Right forelimb (tissue), 1 donor: ENCODE measurements at places on chromosomes 5 and 9.

GRCh38 chr5:45725537-45725936 lies 29.4 kb upstream of the HCN1 start:
- DNase-seq = no peak

GRCh38 chr5:160432196-160432595 lies 10.5 kb downstream of the PTTG1 start:
- DNase-seq = no peak

GRCh38 chr5:160702934-160703333 lies 149.1 kb downstream of the ATP10B start:
- DNase-seq = no peak

GRCh38 chr9:126532489-126532888 lies 81.2 kb upstream of the LMX1B start:
- no peak for DNase-seq

DNA sequence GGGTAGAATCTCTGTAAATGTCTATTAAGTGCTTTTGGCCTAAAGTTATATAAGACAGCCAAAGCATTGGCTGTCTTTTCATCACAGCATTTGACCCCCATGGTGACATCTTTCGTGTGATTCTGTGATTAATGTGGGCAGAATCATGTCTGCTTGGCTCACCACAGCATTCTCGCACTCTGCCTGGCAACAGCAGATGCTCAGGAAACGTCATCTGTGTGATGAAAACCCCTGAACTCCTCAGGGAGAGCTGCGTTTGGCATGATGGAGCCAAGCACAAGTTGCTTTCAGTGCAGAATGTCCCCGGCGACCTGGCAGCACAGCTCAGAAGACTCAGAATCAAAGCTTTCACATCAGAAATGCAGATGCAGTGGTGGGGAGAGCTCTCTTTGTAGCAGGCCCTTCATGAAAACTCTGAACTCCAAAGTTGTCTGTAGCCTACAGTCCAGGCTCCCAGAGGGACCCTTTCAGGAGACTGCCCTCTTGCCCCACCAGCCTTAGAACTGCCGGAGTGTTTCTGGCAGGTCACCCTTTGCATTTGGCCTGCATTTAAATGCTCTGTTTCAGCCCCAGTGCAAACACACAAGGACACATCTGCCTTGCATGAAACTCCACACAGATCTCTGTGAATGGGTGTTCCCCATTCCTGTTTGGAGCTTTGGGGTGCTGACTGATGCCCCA lies 155.6 kb upstream of the PANK3 start:
- DNase-seq = no peak

DNA sequence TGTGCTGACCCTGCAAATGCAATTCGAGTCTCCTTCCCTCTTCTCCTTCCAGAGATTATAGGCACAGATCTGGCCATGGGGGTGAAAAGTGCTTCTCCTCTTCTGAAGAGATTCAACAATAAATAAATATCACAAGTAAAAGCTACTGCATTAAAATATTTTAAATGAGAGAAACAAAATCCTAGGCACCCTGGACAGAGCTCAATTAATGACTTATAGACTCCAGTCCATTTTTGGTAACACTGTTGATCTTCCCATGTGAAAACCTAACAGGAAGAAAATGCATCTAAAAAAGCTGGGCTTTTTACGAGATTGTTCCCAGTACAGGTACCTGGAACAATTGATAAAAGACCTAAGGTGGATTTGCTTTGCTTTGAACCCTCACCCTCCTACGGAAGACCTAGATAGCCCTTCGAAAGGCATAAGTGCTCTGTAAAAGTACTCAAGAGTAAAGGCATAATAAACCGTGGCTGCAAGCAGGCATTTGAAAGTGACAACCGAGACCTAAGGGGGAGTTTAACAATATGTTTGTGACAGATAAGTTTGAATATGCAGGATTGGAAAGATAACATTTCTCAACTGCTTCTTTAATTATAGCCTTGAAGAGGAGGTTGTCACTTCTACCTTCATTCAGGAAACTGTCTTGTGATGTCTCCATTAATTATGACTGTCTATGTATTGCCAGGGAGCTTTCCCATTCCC lies 29.4 kb upstream of the MED10 start:
- no peak for DNase-seq

DNA sequence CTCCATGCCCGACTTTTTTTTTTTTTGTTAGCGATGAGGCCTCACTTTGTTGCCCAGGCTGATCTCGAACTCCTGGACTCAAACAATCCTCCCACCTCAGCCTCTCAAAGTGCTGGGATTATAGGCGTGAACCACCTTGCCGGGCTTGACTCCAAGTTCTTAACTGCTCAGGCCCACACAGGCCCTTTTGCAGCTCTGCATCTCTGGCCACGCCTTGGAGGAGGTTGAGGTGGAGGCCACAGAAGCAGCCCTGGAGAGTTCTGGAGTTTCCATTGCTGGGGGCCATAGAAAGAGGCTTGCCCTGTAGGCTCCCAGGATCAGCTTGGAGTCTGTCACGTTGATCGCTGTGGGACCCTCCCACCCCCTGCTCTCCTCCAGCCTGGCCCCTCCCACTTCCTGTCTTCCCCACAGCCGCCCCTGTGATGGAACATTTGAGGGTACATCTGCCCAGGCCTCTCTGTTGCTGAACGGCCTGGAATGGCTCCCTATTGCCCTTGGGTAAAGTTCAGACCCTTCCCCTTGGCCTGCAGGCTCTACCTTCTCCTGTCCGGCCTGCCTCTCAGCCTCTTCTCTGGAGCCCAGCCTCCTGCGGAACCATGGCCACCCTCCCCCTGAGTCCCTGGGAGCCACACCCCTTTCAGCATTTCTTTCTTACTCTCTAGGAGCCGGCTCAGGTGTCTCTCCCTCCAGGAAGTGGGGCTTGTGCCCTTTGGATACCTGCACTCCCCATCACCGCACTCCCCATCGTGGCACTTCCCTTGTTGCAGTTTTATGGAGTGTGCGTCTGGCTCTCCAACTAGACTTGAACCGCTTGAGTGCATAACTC lies 30.4 kb upstream of the IER5L start:
- no peak for DNase-seq

DNA sequence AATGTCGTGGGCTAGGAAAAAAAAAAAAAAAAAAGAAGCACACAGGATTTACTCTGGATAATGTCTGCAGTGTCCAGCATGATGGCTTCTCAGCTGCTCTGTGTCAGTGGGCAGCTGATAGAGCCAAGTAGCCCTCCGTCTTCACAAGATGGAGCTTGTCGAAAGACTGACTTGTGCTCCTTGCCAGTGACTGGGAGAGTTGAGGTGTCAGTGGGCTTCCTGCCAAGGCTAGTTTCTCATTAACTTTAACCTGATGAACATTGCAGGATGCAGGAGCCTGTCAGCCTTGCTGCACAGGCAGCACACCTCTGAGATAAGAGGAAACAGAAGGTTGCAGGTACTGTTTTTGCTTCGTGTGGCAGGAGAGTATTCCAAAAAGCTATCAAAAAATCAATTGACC lies 171.4 kb upstream of the SGCD start:
- DNase-seq = no peak

- DNase-seq = no peak
Measured at GRCh38 chr5:107674655-107675054, 3.9 kb upstream of the EFNA5 start.

- DNase-seq = no peak
Measured at GRCh38 chr5:32261198-32261597, 51.5 kb downstream of the MTMR12 start.

DNA sequence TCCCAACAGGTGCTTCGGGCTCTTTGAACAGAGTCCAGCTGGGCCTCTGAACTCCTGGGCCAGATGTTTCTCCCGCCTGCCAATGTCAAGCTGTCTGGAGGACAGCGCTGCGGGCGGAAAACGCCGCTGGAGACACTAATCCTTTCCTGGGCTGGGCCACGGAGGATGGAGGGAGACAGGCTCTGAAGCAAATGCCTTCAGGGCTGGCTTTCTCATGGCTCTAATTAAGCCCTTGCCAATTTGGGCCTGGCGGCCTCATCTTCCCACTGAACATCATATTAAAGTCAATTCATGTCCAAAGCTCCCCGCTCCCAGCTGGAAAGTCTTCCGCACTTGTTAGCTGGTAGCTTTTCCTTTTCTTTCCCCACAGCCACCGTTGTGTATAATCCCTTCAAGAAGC lies 72.7 kb downstream of the NTNG2 start:
- DNase-seq = no peak

DNA sequence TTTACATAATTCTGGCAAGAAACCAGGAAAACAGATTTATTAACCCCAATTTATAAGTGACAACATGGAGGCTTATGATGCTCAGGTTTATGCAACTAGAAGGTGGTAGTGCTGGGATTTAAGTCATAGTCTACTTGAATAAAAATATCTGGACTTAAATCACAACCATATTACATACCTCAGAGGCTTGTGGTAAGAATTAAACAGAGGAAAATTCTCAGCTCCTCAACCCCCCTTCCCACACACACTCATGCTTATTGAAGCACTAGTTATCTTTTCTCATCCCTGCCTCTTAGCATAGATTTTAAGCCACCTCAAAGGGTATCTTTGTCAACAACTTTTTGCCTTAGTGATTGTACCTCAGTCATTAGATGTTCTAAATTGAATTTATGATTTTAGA lies 731.0 kb downstream of the PRELID2 start:
- no peak for DNase-seq

DNA sequence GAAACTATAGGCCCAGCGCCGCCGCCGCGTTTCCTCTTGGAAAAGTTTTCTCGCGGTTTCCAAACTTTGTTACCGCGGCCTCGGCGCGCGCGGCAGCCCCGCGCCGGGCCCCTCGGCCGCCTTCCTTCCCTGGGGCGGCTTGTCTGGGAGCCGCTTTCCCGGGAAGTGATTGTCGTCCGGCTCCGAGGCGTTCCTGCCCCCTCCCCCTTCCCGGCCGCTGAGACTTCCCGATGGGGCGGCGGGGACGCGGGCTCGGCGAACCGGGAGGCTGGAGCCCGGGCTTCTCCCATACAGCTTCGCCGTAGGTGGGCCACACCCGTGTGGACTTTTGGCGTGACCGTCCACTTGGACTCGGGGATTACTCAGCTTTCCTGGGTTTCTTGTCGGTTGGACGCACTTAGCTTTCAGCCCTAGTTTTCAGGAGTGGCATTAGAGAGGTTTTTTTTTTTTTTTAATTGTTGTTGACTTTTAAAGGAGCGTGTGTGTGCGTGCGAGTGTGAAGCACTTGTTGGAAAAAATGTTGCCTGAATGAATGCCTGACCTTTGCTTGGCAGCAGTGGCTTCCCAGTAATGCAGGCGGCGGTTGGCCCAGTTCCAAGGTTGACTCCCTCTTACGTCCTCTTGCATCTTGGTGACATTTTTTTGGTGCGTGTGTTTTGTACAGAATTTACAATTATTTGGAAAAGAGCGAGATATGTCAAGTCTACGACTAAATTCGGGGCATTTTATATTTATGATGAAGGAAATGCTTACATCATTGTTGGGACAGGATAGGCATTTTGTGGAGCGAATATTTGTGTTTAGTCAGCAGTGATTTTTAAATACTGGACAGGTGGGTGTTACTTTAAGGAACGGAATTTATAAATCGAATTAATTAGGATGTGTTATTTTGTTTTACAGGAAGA lies 821 bp downstream of the CTNNA1 start:
- peak; percentile 89 for DNase-seq

DNA sequence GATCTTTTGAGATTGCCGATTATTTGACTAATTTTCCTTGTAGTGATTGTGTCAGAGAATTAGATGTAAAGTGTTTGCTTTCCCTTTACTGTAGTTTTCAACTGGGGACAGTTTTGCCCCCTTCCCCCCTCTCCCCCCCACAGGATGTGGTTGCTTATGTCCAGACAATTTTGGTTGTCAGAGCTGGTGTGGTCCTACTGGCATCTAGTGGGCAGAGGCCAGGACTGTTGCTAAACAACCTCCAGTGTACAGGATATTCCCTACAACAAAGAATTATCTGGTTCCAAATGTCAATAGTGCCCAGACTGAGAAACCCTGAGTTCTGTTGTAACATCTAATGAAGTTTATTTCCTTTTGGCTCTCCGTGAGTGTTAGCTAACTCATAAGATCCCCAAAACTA lies 20.0 kb downstream of the TMEFF1 start:
- no peak for DNase-seq

- DNase-seq = peak; percentile 67
Measured at GRCh38 chr5:176810081-176810597, at the start of gene UNC5A. Gene UNC5A (plus strand): TSS chr5:176810559. CDS start chr5:176810751, 192 bp downstream.

- no peak for DNase-seq
Measured at GRCh38 chr9:71249729-71250317, 128.4 kb upstream of the TRPM3 start.

DNA sequence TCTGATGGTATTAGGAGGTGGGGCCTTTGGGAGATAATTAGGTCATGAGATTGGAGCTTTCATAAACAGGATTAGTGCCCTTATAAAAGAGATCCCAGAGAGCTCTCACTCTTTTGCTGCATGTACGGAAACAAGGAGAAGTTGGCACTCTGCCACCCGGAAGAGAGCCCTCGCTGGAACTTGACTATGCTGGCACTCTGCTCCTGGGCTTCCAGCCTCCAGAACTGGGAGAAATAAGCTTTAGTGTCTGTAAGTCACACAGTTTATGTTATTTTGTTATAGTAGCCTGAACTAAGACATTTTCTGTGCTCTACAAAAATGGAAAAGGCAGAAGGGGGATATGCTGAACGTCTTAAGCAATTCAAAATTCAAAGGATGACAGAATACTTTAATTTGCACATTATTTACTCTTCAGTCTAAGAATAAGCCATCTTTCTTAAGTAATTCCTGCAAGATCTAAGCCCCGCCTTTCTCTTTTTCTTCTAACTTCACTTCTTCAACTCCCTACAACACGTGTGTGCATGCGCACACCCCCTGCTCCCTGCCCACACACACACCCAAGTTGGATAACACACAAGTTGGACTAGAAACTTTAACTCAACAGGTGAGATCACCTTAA lies 17.3 kb downstream of the NFIB start:
- no peak for DNase-seq

DNA sequence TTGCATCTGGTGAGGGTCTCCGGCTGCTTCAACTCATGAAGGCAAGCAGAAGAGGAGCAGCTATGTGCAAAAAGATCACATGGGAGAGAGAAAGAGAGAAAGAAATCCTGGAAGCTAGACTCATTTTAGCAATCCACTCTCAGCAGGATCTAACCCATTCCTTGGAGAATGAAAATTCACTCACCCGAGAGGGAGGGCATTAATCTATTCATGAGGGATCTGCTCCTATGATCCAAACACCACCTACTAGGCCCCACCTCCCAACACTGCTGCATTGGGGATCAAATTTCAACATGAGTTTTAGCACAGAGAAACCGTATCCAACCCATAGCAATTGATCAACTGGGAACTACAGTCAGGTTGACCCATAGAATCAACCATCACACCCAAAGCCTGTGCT lies 98.1 kb upstream of the SV2C start:
- no peak for DNase-seq

- no peak for DNase-seq
Measured at GRCh38 chr9:100761276-100761802, 183.5 kb downstream of the CAVIN4 start.

GRCh38 chr9:19186232-19186631 lies 44.3 kb upstream of the DENND4C start:
- DNase-seq = no peak
